ENCODE measurements at places on chromosomes 5 and 9.

DNA sequence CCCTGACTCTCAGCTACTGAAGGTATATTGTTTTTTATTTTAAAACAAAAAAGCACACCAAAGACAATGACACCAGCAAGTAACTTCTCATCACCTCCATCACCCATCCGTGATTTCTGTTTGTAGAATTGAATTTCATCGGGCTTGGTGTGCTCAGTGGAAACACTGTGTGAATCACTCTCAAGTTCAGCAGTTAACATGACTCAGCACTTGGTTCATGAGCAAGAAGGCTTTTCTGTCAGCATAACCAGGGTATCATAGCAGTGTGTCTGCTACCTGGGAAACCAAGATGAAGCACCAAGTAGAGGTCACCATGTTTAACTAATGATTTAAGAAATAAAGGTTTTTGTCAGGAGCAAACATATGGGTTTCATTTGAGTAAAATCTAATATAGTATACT, 123.7 kb downstream of the INSYN2B start:
- DNase-seq: peak; percentile 55

GRCh38 chr9:137128862-137129455, 10.0 kb upstream of the GRIN1 start:
- DNase-seq: no peak

DNA sequence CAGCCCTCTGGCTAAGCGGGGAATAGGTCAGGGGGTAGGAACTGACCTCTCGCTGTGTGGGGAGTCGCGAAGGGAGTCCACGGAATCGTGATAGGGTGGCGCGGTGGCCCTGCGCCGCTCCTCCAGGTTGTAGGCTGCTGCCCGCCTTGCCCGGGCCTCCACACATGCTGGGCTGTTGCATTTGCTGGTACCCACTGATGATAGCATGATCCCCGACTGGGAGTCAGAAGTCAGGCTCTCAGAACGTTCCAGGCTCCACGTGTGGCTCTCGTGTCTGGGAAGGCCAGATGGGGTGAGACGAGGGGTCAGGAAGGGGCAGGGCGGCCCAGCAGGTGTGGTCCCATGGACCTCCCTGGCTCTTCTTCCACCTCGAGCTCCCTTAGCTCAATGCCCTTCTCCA, 56.0 kb downstream of the PSD2 start:
- DNase-seq: no peak

- no peak for DNase-seq
These were observed 72.3 kb downstream of the GNA14 start for GRCh38 chr9:77575785-77576184.

- DNase-seq: no peak
These were observed 165.5 kb downstream of the SYK start for GRCh38 chr9:90967145-90967538.

- no peak for DNase-seq
These were observed 296.9 kb downstream of the TLE4 start for GRCh38 chr9:79868567-79869189.

DNA sequence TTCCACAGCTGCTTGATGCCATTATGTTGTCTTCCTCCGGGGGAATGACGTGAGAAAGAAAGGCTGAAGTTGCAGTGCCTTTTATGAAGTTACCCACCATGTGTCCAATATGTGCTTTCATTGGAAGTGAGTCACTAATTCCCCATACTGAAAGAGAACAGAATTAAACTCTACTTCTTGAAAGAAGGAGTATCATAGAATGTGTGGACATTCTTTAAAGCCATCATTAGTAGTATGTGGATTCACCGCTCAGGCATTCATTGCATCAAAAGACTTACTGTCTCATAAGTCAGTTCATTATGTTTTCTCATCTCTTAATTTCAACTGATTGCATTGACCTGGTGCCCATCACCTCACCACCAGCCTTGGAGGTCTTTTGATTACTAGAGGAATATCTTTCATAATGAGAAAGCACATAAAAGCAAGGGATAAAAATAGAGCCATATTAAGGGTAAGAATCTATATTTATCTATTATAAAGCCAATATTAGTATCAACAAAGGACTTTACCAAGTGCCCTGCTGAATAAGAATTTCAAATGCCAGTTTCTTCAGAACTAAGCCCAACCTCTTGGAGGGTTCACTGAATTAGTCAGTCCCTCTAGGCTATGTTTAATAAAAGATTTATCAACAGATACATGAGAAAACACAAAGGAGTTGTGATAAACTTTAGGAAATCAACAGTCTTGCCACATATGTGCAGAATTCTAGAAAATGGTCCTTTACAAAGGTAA, 516.1 kb downstream of the NTRK2 start:
- DNase-seq: no peak

DNA sequence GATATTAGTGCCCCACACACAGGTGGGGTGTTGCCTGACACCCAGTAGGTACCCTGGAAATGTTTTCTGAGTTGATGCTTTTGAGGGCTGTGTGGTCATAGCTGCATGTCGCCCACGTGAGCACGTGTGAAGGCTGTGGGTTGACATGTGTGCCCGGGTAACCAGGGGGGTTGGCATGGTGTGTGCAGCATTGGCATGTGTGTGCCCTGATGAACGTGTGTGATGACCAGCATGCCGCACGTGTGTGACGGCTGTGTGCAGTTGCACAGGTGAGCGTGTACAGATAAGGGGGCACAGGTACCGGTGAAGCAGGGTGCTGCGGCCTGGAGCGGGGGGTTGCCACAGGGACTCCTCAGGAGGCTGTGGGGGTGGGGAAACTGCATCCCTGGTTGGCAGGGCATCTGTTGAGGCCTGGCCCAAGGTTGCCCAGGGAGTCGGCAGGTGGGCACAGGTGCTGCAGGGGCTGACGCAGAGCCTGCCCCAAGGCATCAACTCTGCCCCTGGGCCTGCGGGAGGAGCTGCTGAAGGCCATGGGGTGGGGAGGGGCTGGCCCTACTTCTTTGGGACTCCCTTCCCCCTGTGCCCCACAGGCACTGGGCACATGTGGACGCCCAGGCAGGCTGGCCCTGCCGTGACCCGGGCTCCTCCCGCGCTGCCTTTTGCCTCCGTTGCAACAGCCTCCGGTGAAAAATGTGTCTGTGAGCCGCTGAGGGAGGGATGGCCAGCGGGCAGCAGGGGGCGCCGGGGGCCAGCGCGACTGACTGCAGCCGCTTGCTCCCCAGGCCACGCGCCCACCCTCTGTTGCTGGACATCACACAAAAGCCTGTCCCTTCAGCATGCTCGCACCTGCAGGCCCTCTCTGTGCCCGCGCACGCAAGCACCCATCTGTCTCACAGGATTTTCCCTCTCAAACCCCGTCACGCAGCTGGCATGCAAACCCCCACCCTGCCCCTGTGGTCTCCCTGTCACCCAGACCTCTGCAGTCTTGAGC, 2.2 kb downstream of the UNC5A start:
- DNase-seq: no peak

GRCh38 chr9:117187498-117187897, 227.4 kb downstream of the ASTN2 start:
- DNase-seq: no peak

DNA sequence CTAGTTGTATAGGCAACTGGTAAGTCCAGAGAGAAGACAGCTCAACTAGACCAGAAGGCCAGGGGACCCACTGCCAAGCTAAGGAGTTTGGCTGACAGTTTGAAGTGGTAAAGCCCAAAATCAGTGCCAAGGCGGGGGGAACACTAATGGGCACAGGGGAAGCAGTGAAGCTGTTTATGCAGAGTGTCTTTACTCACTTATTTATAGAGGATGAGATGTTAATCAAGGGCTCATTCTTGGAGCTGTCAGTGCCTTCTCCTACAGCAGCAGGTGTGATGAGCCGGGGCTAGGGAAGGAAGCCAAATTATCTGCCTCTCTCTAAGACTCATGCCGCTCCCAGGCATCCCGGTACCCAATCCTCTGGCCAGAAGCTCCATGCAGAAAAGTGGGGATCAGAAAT, 75.2 kb upstream of the GALNT10 start:
- no peak for DNase-seq

DNA sequence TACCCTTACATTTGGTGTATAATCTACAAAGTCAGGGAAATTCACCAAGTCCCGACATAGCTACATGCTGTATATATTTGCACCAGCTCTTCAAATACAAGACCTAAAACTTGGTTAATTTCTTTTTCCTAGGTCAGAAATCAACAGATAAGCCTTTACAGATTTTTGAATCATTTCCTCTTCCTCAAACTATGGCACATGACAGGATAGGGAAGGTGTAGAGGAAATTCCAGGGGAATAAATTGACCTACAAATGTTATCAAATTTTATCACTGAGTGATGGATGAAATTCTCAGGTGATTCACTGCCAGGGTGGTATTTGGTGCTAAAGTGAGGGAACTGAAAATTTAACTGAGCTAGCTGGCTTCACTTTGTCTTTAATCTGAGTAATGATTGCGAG, 360.0 kb downstream of the BNC2 start:
- no peak for DNase-seq

GRCh38 chr5:2192496-2192895, 309.8 kb upstream of the IRX4 start:
- DNase-seq: no peak

GRCh38 chr9:27247756-27248155, 49.2 kb downstream of the EQTN start:
- peak; percentile 25 for DNase-seq

DNA sequence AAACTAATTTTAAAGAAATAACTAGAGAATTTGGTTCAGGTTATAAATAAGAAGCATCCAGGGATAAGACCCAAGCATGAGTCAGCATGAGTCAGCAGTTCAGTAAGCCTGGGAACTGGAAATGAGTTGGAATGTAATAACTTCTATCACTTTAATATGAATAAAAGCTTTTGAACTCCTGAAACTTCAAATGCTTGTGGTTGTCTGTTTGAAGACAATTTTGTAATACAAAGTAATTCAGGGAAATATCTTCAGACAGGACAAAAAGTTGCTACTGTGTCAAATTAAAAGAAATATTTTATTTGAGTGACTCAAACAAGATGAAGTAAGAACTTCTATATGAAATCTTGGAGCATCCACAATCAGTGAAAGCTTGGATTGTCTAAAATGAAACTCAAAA, 331.2 kb upstream of the DAB2 start:
- peak; percentile 99 for DNase-seq

DNA sequence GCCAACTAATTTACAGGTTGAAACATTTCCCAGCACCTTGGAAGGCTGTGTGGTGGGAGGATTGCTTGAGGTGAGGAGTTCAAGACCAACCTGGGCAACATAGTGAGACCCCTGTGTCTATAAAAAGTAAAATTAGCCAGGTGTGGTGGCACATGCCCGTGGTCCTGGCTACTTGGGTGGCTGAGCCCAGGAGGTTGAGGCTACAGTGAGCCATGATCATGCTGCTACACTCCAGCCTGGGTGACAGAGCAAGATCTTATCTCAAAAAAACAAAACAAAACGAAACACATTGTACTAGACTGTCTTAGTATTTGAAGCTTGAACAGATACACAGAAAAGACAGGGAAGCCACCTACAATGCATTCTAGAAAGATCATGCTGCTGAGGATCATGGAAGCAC, 2.8 kb upstream of the HSDL2 start:
- no peak for DNase-seq

- no peak for DNase-seq
These were observed 15.0 kb upstream of the ORM1 start for GRCh38 chr9:114307899-114308267.

GRCh38 chr5:56259002-56259511, 25.9 kb upstream of the ANKRD55 start:
- peak; percentile 85 for DNase-seq

DNA sequence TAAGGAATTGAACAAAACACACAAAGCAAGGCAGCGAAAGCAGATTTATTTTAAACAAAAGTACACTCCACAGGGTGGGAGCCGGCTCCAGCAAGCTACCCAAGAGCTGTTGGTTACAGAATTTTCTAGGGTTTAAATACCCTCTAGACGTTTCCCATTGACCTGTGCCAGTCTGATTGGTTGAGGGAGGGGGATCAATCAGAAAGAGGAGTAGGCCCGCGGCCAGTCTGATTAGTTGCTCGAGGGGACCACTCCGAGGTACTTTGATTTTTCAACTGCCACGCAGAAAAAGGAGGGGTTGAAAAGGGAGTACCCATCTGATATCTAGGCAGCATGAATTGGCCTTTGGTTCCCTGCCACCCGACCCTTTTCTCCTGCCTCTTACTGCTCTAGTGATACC, 998 bp downstream of the SRP19 start:
- no peak for DNase-seq

DNA sequence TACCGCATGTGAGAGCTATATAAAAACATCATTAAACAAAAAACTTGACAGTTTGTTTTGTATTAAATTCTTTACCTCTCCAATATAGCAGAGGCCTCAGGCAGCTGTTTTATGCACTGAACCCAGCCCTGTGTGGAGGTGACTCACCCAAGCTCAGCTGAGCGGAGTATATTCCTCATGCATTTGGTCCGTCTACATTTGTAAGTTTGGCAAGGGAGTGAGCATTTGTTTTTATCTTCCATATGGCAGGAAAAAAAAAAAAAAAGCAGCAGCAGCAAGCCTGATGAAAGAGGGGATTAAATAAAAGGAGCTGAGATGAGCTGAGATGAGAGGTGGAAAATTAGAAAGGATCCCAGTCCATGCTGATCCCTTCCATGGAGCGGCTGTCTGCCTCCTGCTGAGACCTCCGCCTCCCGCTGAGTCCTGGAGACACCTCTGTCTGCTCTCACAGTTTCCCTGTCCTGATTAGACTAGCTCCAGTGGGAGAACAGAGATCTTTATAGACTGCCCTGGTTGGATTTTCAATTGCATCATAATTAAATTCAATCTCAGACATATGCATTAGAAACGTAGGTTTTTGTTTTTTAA, 112.0 kb upstream of the CTNND2 start:
- no peak for DNase-seq

- DNase-seq: no peak
These were observed 85.9 kb downstream of the OSMR start for GRCh38 chr5:38931731-38932130.

- no peak for DNase-seq
These were observed 250.6 kb downstream of the SPOCK1 start for GRCh38 chr5:137248527-137248926.

DNA sequence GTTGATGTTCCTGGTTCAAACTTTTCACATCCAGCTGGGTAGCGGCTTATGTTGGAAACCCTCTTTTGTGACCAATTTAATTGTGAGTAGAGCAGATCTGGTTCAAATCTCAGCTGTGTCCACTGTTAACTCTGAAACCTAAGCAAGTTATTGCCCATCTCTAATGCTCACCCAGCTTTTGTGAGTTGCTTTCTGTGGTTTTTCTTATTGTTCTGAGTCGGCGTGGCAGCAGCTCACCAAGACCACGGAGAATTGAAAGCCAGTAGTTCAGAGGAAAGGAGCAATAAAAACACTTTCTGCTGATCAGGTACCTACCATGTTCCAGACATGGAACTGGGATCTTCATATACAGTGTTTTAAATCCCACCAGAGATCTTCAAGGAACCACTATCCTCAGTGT, 114.4 kb downstream of the DOCK2 start:
- DNase-seq: no peak
